Activated CD4-positive, alpha-beta T cell treated with anti-CD3 and anti-CD28 coated beads, Interleukin-2, amount 50 U/mL, for 48 hours (primary cell): ENCODE measurements at places on chromosomes 12 and 14.

- no peak for DNase-seq
These were observed 210.7 kb upstream of the ATP2B1 start for GRCh38 chr12:89919241-89919906.

DNA sequence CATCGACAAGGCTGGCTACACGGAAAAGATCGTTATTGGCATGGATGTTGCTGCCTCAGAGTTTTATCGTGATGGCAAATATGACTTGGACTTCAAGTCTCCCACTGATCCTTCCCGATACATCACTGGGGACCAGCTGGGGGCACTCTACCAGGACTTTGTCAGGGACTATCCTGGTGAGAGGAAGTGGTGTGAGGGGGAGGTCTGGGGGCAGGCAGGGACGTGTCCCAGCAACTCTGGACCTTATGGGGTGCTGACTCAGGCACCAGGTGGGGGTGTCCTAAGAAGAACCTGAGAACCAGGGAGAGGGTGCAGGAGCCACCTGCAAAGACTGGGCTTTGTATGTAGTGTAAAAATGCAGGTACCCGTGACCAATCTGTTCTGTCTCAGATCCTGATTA is 5.2 kb downstream of the ENO2 start:
- no peak for DNase-seq

DNA sequence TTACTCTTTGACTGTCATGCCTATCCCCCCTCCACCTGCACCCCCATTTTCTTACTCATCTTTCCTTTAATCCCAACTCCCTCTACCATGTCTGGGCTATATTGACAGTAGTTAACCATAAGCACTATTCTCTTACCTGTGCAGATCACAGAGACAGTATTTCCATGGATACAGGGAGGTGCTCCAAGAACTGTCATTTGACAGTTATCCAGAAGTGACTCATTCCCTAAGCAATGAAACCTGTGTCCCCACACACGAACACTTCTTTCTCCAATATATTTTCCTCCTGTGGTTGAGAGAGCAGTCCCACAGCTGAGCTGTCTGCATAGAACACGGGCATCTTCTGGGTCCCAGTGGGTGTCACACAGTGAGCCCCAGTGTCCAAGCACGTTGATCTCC is 68.8 kb downstream of the CD163L1 start:
- DNase-seq = no peak

- DNase-seq = peak; percentile 18
These were observed 1.5 kb downstream of the RILPL1 start for GRCh38 chr12:123532019-123532418.

DNA sequence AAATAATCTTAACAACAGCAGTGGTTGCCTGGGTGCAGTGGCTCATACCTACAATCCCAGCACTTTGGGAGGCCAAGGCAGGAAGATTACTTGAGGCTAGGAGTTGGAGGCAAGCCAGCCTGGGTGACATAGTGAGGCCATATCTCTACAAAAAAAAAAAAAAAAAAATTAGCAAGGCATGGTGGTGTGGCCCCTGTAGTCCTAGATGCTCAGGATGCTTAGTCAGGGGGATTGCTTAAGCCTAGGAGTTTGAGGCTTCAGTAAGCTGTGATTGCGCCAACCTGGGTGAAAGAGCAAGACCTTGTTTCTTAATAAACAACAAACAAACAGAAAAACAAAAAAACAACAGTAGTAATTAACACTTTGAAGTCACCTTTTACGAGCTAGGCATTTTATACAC is 642 bp upstream of the ACSM4 start:
- DNase-seq = no peak
